Hepatic stellate cell (primary cell): ENCODE measurements at places on chromosomes 1 and 21.

DNA sequence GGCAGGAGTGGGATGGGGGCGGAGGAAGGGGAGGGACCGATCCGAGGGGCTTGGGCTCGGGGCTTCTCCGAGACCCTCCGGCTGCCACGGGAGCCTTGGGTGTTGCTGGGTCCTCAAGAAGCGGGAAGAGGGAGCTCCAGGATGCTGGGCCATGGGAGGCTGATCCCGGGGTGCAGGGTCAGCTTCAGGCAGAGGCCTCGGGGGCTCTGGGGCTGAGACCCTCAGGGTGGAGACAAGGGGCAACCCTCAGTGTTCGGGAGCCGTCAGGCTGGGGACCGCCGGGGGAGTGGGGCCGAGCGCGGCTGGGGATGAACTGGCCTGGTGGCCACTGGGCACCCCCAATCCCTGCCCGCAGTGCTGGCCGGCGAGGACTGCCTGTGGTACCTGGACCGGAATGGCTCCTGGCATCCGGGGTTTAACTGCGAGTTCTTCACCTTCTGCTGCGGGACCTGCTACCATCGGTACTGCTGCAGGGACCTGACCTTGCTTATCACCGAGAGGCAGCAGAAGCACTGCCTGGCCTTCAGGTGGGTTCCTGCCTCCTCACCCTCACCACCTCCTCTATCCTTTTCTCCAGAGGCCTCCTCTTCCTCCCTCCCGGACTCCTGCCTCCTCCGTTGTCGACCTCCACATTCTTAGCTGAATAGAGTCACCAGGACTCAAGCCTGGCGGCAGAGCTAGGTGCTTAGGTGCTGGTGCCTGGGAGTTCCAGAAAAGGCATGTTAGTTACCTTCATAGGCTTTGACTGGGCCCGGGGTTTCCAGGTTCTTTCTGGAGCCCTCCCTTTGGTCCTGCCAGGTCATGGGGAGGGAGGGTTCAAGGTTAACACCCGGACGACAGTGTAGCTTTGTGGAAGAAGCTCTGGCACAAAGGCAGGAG, 631 bp downstream of the SHISA4 start:
- DNase-seq, result no peak

- no peak for DNase-seq
Observed at GRCh38 chr1:43058056-43058455, 99.4 kb upstream of the SLC2A1 start.

DNA sequence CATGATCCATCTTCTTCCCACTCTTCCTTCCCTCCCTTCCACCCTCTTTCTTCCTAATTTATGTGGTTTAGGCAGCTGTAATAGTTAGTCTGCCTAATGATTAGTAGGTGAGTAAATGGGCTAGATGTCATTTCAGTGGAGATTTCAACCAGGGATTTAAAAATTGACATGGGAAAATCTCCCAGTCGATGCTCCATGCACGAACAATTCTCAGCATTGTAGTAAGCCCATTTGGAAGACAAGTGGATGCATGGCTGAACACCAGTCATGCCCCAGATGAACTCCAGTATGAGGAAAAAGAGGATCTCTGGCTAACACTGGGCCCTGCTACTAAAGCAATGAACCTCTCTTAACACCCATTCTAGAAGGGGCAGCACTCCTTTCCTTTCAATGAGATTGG, 25.3 kb downstream of the CHI3L2 start:
- no peak for DNase-seq

- no peak for DNase-seq
Observed at GRCh38 chr21:41593051-41593759, 85.2 kb upstream of the TMPRSS2 start.

DNA sequence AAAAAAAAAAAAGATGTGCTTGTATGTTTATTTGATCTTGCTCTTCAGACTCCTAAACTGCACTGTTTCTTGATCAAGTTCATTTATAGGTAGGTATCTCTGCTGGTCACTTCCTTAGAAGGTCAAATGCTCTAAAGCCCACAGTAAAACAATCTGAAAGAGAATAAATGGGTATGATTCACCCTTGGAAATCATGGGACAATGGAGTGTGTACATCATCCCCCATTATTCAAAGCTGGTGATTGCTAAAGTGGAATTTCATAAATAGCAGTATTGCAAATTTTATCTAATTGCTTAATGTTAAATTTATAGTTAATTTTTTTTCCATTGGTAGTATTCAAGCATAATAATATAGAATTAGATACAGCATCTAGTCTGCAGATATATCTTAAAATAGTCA, 53.4 kb downstream of the MIER1 start:
- no peak for DNase-seq

DNA sequence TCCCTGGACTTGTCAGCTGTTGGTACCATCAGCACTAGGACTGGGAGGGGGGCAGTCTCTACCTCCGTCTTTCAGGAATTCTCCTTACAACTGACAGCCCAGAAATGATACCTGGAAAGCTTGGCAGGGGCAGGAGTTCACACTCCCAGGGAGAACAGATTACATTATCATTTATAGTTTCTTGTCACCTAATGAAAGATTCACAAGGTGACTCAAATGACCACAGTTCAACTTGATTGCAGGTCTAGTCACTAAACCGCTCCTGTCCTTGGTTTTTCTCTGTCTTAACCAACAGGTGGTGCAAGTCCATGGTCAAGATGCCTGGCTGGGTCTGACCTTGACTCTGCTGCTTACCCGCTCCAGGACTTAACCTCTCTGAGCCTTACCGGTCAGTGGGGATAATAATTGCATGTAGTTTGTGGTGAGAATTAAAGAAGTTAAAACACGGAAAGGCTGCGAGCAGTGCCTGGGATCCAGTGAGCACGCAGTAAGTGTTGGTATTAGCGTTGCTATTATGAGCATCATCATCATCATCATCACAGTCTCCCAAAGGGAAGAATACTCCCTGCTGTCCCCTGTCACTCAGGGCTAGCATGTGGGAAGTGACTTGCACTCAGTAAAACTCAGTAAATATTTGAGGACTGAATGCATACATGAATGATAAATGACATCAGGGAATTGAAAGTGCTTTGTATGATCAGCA, 125.3 kb upstream of the CD34 start:
- no peak for DNase-seq

DNA sequence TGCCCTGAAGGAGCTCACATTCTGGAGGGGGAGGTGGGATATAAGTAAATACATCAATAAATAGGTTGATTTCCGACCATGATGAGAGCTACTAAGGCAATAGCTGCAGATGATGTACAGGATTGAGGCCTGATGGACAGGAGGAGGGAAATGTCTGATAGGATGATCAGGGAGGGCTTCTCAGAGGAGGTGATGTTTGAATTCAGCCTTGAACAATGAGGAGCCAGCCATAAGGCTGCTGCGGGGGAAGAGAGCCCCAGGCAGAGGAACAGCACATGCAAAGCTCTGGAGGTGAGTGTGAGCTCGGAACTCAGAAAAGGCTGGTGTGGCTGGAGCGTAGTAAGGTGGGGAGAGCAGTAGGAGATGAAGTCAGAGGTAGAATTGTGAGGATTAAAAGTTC, 411.7 kb downstream of the PTPRU start:
- DNase-seq, result no peak

DNA sequence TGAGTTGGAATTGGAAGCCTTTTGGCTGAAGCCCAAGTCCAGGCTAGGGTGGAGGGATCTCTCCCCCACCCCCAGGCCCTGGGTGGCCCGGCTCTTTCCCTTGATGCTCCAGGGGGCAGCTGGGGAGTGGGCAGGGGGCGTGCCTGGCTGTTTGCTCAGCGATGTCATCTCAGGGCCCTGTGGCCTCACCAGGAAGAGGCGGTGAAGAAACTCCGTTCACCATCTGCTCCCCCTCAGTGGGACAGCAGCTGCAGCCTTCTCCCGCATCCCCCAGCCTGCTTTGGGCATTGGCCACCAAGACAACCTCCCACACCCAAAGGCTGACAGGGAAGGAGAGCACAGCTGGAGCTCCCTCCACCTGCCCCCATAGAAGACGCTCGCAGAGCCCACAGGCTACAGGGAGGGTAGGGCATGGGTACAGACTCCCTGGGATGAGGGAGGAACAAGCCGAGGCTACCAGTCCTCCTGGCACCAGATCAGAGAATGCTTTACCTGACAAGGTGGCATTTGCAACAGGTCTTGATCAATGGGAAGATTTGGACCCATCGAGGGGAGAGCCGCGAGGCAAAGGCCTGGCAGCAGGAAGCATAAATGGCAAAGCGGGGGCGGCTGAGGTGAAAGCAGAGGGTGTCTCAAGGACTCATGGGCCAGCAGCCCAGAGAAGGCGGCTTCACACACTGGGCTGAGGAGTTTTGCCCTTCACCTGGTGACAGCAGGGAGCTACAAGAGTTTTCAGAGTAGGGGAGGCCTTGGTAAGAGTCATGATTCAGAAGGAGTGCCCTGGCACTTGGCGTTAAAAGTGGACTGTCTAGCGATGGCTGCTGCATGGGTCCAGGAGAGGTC, 6.5 kb upstream of the GUCA2A start:
- no peak for DNase-seq

- DNase-seq, result no peak
Observed at GRCh38 chr21:43851593-43851992, 13.4 kb upstream of the AGPAT3 start.

- no peak for DNase-seq
Observed at GRCh38 chr21:17462276-17462981, 50.4 kb upstream of the CXADR start.

DNA sequence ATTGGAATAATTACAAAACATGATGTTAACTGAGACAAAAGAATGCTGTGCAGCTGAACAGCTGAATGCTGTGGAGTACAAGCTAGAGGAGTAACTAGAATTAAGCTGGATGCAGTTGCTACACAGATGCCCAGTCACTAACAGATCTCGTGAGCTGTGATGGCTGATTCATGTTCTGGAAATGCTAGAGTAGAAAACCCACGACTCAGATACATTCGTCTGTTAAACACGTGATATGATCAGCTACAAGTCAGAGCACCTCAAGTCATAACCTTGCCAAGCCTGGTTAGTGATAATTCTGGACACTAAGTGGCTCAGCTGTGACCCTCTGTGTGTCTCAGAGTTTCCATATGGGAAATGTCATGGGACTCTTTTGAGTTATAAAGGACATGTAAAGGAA, 89.7 kb upstream of the ESRRG start:
- no peak for DNase-seq

- no peak for DNase-seq
Observed at GRCh38 chr1:233034836-233035235, 84.4 kb downstream of the NTPCR start.

GRCh38 chr1:31714442-31715086, 10.7 kb upstream of the COL16A1 start:
- DNase-seq, result peak; percentile 82

DNA sequence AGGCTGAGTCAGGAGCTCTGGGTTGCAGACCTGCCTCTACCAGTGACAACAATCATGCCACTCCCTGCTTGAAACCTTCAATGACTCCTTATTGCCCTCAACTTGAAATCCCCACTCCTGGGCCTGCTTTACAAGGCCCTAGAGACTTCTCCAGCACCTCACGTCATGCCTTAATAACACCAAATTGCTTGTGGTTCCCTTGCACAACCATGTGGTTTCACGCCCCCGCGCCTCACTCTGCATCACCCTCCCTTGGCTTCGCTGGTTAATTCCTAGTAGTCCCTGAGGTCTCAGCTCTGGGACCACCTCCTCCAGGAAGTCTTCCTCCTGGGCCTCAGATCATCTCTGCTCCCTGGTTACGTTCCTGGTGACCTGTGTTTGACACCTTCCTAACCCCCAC, 33.0 kb downstream of the EPHA2 start:
- DNase-seq, result peak; percentile 54

GRCh38 chr1:171595324-171595723, 26.7 kb upstream of the MYOCOS start:
- DNase-seq, result no peak

GRCh38 chr1:214570442-214570841, 19.0 kb upstream of the PTPN14 start:
- DNase-seq, result no peak

DNA sequence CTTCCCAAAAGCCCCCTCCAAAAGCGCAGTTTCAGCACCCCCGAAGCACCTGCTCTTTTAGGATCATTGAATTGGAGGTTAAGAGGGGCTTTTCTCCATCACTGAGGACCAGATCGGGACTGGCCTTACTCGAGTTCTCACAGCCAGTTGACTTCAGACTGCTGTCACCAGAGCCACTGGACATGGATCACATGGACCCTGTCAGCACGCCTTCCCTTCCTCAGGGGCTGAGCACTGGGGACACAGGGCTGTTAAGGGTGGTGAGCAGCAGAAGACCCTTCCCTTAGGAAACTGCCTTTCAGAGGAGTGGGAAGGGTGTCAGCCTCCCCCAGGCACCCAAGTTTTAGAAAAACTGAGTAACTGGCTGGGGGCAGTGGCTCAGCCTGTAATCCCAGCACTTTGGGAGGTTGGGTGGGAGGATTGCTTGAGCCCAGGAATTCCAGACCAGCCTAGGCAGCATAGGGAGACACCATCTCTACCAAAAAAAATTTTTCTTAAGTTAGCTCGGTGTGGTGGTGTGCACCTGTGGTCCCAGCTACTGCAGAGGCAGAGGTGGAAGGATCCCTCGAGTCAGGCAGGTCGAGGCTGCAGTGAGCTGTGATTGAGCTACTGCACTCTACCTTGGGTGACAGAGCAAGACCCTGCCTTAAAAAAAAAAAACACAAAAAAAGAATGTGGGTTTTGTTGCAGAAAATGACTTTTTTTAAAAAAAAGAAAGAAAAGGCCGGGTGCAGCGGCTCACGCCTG, 584 bp upstream of the FGR start:
- no peak for DNase-seq

DNA sequence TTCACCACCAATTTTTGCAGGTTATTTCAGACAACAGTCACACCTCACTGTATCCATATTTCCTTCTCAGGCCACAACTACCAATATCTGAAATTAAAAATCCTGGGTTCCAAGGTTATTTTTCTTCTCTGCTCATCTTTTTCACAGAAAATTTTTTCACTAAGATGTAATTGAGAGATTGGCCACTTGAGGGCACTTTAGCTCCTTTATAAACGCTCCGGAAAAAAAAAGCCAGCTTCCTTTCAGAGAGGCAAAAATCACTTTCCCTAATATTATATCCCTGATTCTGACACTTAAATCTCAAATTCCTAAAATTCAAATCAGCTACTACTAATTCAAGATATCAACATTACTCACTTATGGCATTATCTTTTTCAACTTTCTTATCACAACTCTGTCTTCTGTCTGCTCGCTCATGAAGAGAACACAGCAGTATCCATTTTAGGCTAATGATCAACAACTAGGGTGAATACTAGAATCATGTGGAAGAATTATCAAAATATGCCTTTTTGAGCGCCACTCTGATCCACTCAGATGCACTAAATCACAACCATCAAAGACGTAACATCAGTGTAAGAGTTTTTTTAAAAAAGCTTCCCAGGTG, 101.4 kb upstream of the RGS1 start:
- DNase-seq, result no peak

- DNase-seq, result no peak
Observed at GRCh38 chr1:245407983-245408382, 253.2 kb downstream of the KIF26B start.

GRCh38 chr1:15519625-15520024, 4.4 kb downstream of the CASP9 start:
- no peak for DNase-seq

GRCh38 chr21:34819357-34819999, 150.7 kb downstream of the CLIC6 start:
- no peak for DNase-seq
